ENCODE measurements at places on chromosomes 2 and 18. TPM values are rescaled to one million over a fixed set of nuclear protein-coding genes. Genes with fewer than 3 reads are reported as not detected.

DNA sequence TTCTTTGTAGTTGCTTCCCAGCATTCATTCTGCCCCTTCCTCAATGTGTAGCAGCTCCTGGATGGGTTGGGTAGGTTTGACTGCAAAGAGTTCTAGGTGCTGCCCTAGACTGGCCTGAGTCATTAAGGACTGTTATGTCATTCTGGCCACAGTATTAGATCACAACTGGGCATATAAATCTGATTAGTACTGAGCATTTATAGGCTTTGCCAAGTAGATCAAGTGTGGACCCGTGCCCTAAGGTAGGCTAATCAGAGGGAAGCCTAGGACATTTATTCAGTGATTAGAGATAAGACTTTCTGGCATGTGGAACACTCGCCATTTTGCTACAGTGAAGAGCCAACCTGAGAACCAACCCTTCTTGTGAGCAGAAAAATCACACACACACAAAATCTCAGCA is 2.7 kb downstream of the KATNAL2 start:
- DNase-seq: no peak

DNA sequence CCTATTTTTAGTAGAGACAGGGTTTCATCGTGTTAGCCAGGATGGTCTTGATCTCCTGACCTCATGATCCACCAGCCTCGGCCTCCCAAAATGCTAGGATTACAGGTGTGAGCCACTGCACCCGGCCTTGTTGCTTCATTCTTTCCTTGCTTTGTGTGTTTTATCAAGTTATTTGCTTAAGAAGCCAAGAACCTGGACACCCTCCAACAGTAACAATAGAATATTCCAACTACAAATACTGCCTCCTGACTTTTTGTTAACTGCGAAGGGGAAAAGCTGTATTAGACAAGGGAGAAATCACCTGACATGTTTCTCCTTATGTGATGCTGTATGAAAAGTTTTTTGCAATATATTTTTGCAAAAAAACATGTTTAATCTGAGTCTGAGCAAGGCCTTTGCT is 297.2 kb downstream of the NCKAP5 start:
- DNase-seq: no peak

DNA sequence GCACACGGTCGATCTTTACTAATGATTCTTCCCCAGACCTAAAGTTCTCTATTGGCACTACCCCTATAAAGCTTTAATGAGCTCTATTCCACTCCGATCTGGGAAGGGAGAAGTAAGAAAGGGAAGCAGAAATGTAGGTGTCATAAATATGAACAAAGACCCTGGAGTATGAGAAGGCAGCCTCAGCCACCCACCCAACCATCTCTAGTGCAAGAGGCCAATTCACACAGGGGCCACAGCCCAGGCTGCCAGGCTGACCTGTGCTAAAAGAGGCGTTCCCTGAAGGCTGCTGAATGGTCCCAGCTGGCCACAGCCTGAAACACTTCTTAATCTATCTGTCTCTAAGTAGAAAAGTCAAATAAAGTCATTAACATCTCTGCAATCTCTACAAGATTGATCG is 60.1 kb upstream of the ACTR3 start:
- DNase-seq: no peak

DNA sequence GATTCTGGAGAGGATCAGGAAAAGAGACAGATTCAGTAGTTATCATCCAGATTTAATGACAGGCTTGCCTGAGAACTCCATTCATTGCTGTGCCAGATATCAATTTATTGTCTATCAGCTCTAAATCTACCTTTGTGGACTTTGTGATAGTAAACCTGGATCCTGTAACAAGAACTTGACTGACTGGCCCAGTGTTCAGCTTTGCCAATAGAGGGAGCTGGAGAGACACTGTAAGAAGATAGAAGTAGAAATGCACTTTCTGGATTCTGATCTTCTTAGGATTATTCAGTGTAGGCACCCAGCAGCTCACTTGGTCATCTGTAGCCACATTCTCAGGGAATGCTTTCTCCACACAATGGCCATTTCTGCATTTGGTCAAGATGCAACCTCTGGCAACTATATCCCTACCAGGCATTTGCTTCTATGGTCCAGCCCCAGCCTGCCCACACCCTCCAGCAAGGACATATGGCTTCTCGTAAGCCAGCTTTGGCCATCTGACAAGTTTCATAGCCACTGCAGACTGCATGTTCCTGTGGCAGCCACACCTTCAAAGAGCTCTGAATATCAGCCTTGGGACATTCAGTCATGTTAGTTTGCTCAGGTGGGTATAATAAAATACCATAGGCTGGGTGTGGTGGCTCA is 6.1 kb upstream of the SERPINB8 start:
- DNase-seq: no peak

GRCh38 chr2:147382322-147382948 is 462.4 kb upstream of the ACVR2A start:
- DNase-seq: no peak

DNA sequence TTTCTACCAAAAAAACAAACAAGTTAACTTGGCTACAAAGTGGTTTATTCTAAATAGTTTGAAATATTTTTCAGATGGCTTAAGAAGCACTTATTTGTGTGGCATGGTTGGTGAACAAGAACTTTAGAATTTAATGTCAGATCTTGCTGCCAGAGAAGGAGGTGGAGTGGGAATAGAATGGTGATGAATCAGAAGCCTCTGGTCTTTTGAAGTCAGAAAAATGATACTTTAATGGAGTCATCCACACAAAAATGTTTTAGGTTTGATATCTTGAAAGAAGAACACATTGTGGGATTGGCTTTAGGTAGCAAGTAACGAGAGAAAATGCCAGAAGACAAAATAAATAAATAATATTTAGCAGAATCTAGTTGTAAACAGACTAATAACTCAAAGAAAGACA is 243.1 kb upstream of the FANCL start:
- DNase-seq: no peak

DNA sequence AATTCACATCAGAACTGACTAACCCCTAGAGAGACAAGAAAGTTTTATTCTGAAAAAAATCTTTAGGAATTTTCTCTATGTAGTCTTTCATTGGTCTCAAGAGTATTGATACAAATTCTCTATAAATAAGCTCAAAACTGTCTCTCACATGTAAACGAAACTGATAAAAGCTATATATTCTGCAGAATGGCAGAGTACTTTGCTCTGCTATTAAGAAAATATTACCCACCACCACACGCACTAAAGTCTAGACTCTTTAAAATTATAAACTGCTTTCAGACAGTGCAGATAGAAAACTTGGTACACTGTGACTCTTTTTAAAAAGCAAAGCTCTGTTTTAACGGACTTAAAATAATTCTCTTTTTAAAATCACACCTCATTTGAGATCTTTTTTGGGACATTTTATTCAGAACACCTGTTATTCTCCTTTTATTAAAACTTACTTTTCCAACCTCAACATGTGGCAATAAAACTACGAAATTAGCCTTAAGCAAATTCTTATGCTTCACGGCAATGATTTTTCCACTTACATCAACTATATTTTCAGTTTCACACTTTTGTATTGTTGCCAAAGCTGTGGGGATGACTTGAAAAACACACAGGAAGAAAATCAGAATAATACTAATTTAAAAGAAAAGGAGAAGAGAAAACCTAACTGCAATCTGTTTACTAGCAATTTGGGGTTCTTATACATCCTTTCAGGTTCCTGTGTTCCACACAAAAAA is 58.0 kb downstream of the CCDC88A start:
- DNase-seq: no peak

- no peak for DNase-seq
These were observed 125.8 kb downstream of the VWC2L start for GRCh38 chr2:214536625-214537024.

DNA sequence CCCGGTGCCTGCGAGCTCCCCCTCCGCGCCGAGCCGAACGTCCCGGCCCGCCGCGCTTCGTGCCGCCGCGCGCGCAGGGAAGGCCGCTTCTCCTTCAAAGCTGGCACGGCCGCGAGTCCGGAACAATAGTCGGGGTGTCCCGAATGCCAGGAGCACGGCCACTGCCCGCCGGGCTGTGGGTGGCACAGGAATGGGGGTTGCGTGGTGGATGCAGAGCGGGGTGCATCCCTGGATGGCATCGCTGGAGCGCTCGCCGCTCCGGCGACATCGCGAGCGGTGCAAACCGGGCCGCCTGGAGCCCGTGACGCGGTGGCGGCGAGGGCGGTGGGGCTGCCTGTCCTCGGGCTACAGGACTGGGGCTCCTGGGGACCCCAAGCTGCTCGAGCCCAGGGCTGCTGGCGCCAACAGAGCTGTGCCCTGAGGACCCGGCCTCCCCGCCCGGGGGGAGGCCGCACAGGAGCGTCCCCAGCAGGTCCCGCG is 1.1 kb upstream of the SATB2 start:
- no peak for DNase-seq

- DNase-seq: no peak
These were observed 79.6 kb downstream of the EFEMP1 start for GRCh38 chr2:55843994-55844345.

DNA sequence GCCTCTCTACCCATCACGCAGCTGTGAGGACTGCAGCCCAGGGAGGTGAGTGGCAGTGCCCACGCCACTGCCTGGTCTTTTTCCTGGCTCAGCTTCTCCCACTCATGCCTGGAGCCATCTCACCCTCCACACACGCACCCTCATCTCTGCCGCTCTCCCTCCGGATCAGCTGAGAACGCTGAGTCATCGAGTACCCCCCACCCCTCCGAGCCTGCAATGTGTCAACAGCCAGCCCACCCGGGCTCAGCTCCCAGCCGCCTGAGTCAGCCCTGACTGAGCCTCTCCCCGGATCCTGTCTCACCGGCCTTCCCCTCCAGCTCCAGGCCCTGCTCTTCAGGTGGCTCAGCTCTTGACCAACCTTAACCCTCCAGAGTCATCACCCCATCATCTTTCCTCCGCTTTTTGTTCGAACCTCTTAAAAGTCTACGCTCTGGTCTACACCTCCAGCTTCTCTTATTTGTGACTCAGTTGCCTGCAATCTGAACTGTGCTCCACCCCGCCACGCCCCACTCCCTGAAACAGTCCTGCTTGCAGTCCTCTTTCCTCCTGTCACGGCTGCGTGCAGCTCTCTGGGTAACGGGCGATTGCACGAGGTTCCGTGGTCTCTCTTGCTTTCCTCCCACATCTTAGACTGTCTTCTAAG is 94.4 kb upstream of the ASAP2 start:
- no peak for DNase-seq

DNA sequence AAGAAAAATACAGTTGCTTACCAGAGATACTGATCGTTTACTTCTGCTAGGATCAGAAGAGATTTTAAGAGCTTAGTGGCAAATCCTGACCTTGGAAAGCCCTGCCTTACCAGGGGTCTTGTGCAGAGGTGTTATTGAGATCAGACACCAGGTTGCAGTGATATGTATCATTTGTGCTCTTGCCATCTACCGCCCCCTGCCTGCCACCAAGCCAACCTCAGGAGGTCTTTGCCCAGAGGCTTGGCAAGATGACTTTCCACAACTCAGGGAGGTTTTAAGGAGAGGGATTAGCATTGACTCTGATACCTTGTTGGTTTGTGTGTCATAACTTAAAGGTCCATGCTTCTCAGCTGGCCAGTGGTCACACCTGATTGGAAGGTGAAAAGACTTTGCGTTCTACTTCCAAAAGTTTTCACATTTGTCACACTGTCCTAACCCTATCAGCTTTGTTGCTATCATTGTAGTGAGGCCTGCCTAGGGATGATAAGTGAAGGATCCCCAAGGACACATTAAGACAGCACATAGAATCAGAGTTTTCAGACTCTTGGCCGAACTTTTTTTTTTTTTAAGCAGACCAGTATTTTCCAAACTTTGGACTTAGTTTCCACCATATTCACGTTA is 46.2 kb upstream of the MGAT5 start:
- no peak for DNase-seq

DNA sequence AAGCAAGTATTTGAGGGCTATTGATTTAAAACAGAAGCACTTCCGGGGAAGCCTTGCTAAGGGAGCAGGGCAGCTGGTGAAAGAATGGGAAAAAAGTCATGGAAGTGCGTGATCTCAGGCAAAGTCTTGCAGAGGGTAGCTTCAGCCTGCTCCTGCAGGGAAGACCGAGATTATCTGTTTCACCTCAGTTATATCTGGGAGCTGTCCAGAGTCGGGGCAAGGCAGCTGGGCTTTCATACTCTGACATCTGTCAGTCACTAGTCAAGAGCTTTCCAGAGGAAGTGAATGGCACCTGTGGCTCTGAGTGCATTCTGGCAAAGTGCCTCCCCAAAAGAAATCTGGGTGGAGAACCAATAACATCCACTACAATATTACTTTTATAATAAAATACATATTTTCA is 8.7 kb downstream of the NXPH2 start:
- no peak for DNase-seq

DNA sequence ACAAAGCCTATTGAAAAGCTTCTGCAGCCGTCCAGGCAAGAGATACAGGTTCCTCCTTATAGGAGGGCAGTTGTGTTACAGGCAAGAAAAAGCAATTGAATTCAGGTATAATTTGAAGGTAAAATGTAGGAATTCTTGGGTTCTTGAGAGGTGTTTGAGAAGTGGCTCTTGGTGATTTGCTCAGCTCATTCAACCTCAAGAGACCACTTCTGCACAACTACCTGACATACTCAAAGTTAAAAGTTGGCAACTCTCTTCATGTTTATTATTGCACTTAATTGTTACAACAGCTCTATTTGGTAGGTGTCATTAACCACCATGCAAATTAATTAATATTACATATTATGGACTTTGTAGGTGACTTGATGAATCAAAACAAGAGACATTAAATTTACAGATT is 753.2 kb downstream of the ADCYAP1 start:
- no peak for DNase-seq

DNA sequence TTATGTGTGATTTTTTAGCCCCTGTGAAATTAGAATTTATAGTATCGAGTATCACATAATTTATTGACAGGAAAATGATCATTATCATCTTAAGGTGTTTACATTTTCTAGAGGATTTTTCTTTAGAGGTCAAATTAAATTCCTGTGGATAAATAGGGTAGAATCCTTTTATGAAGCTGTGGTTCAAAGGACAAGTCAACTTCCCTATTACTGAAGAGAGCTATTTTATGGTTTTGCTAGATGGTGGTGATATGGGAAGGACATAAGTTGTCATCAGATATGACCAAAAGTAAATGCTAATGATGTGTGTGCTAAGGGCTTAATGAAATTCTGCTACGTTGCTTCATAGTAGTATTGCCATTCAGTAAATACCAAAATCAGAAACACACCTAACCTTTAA is 80.1 kb downstream of the EML4 start:
- DNase-seq: no peak

Gene CEP192
- 37.4 TPM for total RNA-seq

Gene ANKRD53
- total RNA-seq: not detected

Gene BIN1
- 48.1 TPM for total RNA-seq

Gene DNAH6
- total RNA-seq: 0.09 TPM

Gene KIAA2012
- not detected for total RNA-seq

Gene DTNA
- 0.73 TPM for total RNA-seq

Gene NYAP2
- total RNA-seq: not detected

Gene LGALSL
- total RNA-seq: 2.6 TPM

Gene CRYBA2
- not detected for total RNA-seq

Gene GALNT5
- not detected for total RNA-seq

Gene TCF4
- 8.4 TPM for total RNA-seq

Gene DAW1
- not detected for total RNA-seq

Gene PCARE
- total RNA-seq: not detected

Gene HOXD10
- not detected for total RNA-seq

Gene DAPL1
- not detected for total RNA-seq
